Large intestine (tissue), 12 donors: ENCODE measurements at places on chromosomes 5 and 9. TPM values are rescaled to one million over a fixed set of nuclear protein-coding genes. Genes with fewer than 3 reads are reported as not detected.

DNA sequence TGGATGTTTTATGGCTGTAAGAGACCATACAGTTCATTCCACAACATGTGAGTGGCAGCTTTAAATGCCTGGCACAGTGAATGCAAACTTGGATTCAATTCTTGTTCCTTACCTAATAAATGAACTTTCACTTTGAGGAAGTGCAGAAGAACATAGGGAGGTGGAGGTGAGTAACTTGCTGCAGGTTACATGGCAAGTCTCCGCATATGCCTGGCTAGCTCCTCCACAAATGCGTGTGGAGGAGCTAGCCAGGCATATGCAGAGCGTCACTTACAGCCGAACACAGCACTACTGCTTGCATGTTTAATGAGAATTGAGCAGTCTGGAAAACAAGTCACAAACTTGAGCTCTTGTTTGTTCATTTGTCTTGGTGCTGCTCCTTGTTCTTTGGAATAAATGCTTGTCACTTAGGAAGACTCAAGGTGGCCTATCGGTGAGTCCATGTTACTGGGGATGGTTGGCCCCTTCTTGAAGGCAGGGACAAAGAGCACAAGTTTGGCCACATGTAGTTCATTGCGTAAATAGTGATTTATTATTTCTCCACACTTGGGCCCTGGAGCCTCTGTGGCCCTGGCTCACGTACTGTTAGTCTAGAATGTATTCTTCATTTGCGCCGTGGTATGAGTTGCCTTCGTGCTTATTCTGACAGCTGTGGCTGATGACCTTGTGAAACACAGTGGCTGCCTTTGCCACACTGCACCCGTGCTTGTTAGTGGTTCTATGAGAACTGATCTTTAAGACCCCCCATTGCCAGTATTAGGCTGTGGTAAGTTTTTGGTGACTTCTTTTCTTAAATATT is 3.1 kb downstream of the ISOC1 start:
- no peak overlapping the region for H3K27ac ChIP-seq
- DNase-seq: peak; percentile 22
- no peaks in the 10 kb centered on the region for H3K36me3 ChIP-seq
- no peak overlapping the region for H3K4me3 ChIP-seq

GRCh38 chr5:67100301-67100700 is 96.3 kb downstream of the CD180 start:
- peaks cover 30% of the 10 kb centered on the region for H3K36me3 ChIP-seq
- DNase-seq: no peak

GRCh38 chr5:150556859-150557508 is 49.1 kb downstream of the NDST1 start:
- H3K27ac ChIP-seq: no peak overlapping the region
- no peak overlapping the region for H3K4me3 ChIP-seq
- H3K36me3 ChIP-seq: peaks cover 48% of the 10 kb centered on the region
- peaks cover 6% of the 10 kb centered on the region for H3K4me1 ChIP-seq
- no peaks in the 10 kb centered on the region for H3K27me3 ChIP-seq

The C5orf34 gene
- 3.0 TPM for polyA plus RNA-seq

- DNase-seq: no peak
- H3K4me3 ChIP-seq: no peak overlapping the region
- H3K36me3 ChIP-seq: no peaks in the 10 kb centered on the region
- H3K27ac ChIP-seq: peak overlapping the region; percentile 60
- peaks cover 27% of the 10 kb centered on the region for H3K4me1 ChIP-seq
- H3K27me3 ChIP-seq: no peaks in the 10 kb centered on the region
Measured at GRCh38 chr9:136326061-136326760, 1.1 kb upstream of the GPSM1 start.

The LAMC3 gene
- 0.66 TPM for polyA plus RNA-seq

- H3K27me3 ChIP-seq: no peaks in the 10 kb centered on the region
- H3K27ac ChIP-seq: peak overlapping the region; percentile 50
- peaks cover 8% of the 10 kb centered on the region for H3K4me1 ChIP-seq
Measured at GRCh38 chr9:109440797-109441287, 57.3 kb downstream of the PTPN3 start.

The TMEM232 gene
- 2.2 TPM for polyA plus RNA-seq

GRCh38 chr5:100872408-100873190 is 30.5 kb downstream of the ST8SIA4 start:
- H3K4me3 ChIP-seq: no peak overlapping the region
- no peaks in the 10 kb centered on the region for H3K36me3 ChIP-seq
- no peak overlapping the region for H3K27ac ChIP-seq
- H3K4me1 ChIP-seq: no peaks in the 10 kb centered on the region

The FAM174A gene
- polyA plus RNA-seq: 22.4 TPM

DNA sequence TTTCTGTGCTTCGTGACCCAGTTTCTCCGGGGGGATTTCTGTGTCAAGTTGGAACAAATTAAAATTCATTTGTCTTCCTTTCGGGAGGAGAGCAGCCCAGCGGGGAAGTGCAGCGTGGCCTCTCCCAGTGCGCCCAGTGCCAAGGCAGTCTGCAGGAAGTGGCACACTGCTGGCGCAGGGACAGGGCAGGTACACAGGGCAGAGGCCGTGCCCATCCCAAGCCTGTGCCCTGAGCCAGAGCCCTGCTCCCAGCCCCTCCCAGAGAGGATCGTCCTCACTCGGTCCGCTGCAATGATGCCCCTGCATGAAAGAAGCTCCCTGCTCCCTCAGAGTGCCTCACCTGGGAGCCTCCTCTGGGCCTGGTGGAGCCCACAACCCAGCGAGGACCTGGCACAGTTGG is 82.4 kb upstream of the PPP1R26 start:
- no peaks in the 10 kb centered on the region for H3K36me3 ChIP-seq
- H3K27ac ChIP-seq: no peak overlapping the region
- no peaks in the 10 kb centered on the region for H3K4me1 ChIP-seq

DNA sequence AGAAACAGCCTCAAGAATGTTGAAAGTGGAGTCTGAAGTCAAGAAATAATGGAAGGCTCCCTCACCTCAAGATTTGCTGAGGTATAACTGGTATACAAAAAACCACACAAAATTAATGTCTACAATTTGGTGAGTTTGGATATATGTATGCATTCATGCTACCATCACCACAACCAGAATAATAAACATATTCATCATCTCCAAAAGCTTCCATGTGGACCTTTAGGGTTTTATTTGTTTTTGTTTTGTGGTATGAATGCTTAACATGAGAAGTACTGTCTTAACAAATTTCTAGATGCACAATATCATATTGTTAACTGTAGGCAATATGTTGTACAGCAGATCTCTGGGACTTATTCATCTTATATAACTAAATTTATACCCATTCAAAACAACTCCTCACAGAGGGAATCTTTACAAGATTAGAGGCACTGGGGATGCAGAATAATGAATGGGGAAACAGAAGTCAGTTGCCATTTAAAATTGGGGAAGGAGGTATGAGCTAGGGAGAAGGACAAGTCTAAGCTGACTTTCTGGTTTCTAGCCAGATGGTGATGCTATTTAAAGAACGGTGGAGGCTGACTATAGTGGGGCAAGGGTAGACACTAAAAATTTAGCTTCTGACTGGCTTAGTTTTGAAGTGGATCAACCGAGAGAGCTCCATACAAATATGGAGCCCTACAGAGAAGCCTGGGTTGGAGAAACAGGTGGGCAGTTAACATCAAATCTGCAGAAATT is 213.9 kb downstream of the BNC2 start:
- H3K4me1 ChIP-seq: peaks cover 4% of the 10 kb centered on the region
- no peaks in the 10 kb centered on the region for H3K27me3 ChIP-seq
- no peak overlapping the region for H3K4me3 ChIP-seq
- no peak for DNase-seq
- no peaks in the 10 kb centered on the region for H3K36me3 ChIP-seq

The DDX46 gene
- polyA plus RNA-seq: 57.8 TPM

GRCh38 chr5:9502864-9503263 is 43.0 kb downstream of the SEMA5A start:
- H3K36me3 ChIP-seq: no peaks in the 10 kb centered on the region
- DNase-seq: no peak
- no peaks in the 10 kb centered on the region for H3K27me3 ChIP-seq
- H3K4me1 ChIP-seq: no peaks in the 10 kb centered on the region
- no peak overlapping the region for H3K27ac ChIP-seq

DNA sequence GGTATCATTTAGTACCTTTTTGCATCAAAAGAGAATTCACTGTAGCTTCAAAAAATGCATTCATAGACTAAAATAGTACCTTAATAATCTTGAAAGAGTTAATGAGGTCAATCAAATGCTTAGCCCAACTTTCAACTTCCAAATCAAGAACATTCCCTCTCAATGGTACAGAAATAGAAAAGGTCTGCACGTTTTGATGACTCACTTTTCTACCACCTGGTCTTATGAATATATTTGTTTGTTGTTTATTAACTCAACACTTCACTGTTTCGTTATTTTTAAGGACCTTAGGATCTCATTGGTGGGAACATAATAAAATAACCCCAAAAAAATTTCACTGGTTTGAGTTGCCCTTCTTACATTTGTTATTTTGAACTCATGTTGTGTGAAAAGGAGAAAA is 229.5 kb downstream of the MEF2C start:
- H3K27ac ChIP-seq: no peak overlapping the region
- no peaks in the 10 kb centered on the region for H3K4me1 ChIP-seq

DNA sequence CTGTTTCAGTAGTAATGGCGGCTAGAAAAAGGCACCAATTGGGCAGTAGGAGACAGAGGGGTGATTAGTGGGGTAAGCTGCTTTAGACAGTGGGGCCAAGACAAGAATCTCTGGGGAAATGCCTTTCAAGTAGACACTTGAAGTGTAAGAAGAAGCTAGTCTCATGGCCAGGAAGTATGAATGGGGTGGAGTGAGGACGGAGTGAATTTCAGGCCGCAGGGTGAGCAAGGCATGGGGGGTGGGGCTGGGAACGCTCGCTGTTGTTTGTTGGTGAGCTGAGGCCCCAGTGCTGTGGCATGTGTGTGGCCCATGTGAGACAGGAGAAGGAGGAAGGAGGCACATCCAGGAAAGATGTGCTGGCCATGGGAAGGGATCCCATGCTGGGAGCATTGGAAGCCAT is 149.2 kb upstream of the NFIL3 start:
- DNase-seq: no peak
- H3K4me3 ChIP-seq: no peak overlapping the region
- no peaks in the 10 kb centered on the region for H3K36me3 ChIP-seq

- peaks cover 42% of the 10 kb centered on the region for H3K4me1 ChIP-seq
- H3K36me3 ChIP-seq: no peaks in the 10 kb centered on the region
- peak overlapping the region; percentile 97 for H3K4me3 ChIP-seq
- no peaks in the 10 kb centered on the region for H3K27me3 ChIP-seq
Measured at GRCh38 chr5:149959406-149960236, 937 bp upstream of the SLC26A2 start.

DNA sequence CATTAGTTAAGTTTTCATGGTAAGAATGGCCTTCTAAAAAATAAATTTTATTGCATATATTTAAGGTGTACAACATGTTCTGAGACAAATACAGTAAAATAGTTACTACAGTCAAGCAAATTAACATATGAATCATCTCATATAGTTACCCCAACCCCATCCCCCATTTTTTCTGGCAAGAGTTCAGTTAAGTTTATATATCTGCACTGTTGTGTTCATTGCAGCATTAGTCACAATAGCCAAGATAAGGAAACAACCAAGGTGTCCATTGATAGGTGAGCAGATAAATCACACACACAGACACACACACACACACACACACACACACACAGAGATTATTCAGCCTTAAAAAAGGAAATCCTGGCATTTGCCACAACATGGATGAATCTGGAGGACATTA is 37.2 kb upstream of the OTULIN start:
- no peaks in the 10 kb centered on the region for H3K4me1 ChIP-seq
- H3K4me3 ChIP-seq: no peak overlapping the region
- DNase-seq: no peak
- H3K27ac ChIP-seq: no peak overlapping the region

- no peaks in the 10 kb centered on the region for H3K36me3 ChIP-seq
- H3K27ac ChIP-seq: no peak overlapping the region
- no peaks in the 10 kb centered on the region for H3K27me3 ChIP-seq
- DNase-seq: no peak
- no peak overlapping the region for H3K4me3 ChIP-seq
- H3K4me1 ChIP-seq: no peaks in the 10 kb centered on the region
Measured at GRCh38 chr5:165035520-165035919, 1530.1 kb downstream of the MAT2B start.

The ANKRD34B gene
- polyA plus RNA-seq: not detected

GRCh38 chr5:176543428-176544182 is 5.5 kb upstream of the CDHR2 start:
- peak overlapping the region; percentile 77 for H3K4me3 ChIP-seq
- DNase-seq: peak; percentile 85
- peak overlapping the region; percentile 92 for H3K27ac ChIP-seq
- H3K4me1 ChIP-seq: peaks cover 54% of the 10 kb centered on the region
- H3K27me3 ChIP-seq: no peaks in the 10 kb centered on the region
- H3K36me3 ChIP-seq: no peaks in the 10 kb centered on the region

The PTGES gene
- 4.9 TPM for polyA plus RNA-seq

DNA sequence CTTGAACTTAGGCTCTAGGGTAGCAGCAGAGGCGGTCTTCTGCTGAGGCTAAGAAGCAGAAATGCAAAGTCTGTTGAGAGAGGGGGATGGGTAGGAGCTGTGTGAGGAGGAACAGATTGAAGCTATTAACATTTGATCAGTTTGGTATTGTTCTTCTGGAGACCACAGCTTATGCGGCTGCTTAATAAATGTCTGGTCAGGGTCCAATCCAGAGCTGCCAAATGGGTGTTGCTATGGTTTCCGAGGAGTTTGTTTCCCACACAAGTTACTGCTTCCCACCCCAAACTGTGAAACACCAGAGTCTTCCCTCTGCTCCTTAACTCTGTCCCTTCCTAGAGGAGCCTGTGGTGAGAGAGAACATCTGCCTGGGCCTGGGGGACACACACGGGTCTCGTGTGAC is 142.2 kb upstream of the KLF4 start:
- H3K27me3 ChIP-seq: no peaks in the 10 kb centered on the region
- no peak overlapping the region for H3K27ac ChIP-seq
- peak; percentile 59 for DNase-seq
- peaks cover 11% of the 10 kb centered on the region for H3K4me1 ChIP-seq
- H3K36me3 ChIP-seq: no peaks in the 10 kb centered on the region
- no peak overlapping the region for H3K4me3 ChIP-seq

DNA sequence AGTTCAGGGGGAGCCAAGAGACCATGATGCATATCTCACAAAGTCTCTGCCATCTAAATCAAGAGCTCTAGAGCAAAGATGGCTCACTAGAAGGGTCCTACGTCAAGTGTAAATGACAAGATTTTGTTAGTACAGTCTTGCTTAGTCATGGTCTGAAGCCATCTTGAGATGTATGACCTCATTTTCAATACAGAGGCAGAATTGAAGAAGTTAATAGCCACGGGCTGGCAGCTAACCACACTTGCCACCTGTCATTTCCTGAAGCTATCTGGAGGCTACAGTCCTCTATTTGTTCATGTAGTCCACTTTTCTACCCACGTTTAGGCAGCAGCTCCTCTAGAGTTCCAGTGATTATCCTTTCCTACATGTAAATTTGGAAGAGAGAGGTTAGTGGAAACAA is 231.7 kb upstream of the CDH12 start:
- H3K4me1 ChIP-seq: no peaks in the 10 kb centered on the region
- no peaks in the 10 kb centered on the region for H3K36me3 ChIP-seq
- H3K4me3 ChIP-seq: no peak overlapping the region
- no peaks in the 10 kb centered on the region for H3K27me3 ChIP-seq
- DNase-seq: no peak
- H3K27ac ChIP-seq: no peak overlapping the region

DNA sequence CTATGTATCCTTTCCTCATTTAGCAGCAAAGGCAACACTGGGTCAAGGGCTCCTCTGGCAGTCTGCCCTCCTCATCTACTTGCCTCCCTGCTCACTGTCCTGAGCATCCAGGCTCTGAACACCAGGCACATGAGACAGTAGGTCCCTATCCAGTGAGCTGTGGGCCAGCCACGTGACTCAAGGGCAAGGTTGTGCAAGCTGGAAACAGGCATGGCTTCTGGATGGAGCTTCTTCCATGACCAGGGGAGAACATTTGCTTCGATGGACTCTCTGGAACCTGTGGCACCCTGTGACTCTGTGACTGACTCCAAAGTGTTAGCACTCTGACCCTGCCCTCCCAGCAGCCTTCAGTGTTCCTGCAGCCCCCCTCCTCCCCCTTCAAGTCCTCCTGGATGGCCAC is 31.2 kb downstream of the ENHO start:
- H3K27me3 ChIP-seq: peaks cover 13% of the 10 kb centered on the region
- no peak overlapping the region for H3K4me3 ChIP-seq
- no peak for DNase-seq
- no peaks in the 10 kb centered on the region for H3K4me1 ChIP-seq
- H3K27ac ChIP-seq: no peak overlapping the region
